Endothelial cell (in vitro differentiated cells): ENCODE measurements at places on chromosomes 13 and 19. TPM values are rescaled to one million over a fixed set of nuclear protein-coding genes. Genes with fewer than 3 reads are reported as not detected.

CEACAM20 gene
- total RNA-seq = not detected

ZNF575 gene
- 2.3 TPM for total RNA-seq

ZNF579 gene
- total RNA-seq = 36.4 TPM

BSG gene
- 353 TPM for total RNA-seq

UHRF1 gene
- 16.8 TPM for total RNA-seq

SUGP1 gene
- total RNA-seq = 73.2 TPM

ADGRE3 gene
- not detected for total RNA-seq

ZNF112 gene
- 12.3 TPM for total RNA-seq

EHD2 gene
- total RNA-seq = 81.5 TPM

HSD17B14 gene
- total RNA-seq = 65.6 TPM

EXOC3L2 gene
- total RNA-seq = 5.5 TPM

ATP8B3 gene
- total RNA-seq = 0.69 TPM

RABAC1 gene
- 146 TPM for total RNA-seq

CCL25 gene
- not detected for total RNA-seq

ACP7 gene
- 0.46 TPM for total RNA-seq

RNF225 gene
- not detected for total RNA-seq

DZIP1 gene
- 39.7 TPM for total RNA-seq

IFI30 gene
- total RNA-seq = not detected

FPR2 gene
- 0.74 TPM for total RNA-seq

FFAR2 gene
- total RNA-seq = 0.46 TPM

ZNF155 gene
- total RNA-seq = 10.9 TPM

ACER1 gene
- not detected for total RNA-seq

ZNF626 gene
- total RNA-seq = 19.1 TPM

TMTC4 gene
- total RNA-seq = 40.1 TPM

DOCK9 gene
- 339 TPM for total RNA-seq

KLK11 gene
- not detected for total RNA-seq

RXFP2 gene
- total RNA-seq = not detected

ZNF417 gene
- total RNA-seq = 16.7 TPM

FGF22 gene
- not detected for total RNA-seq

IL27RA gene
- 6.3 TPM for total RNA-seq

CLDN10 gene
- 1.6 TPM for total RNA-seq

EVI5L gene
- total RNA-seq = 20.4 TPM

EFNB2 gene
- total RNA-seq = 353 TPM

CGB8 gene
- total RNA-seq = not detected

ZNF208 gene
- total RNA-seq = 1.7 TPM

C3 gene
- not detected for total RNA-seq

MYO1F gene
- 3.2 TPM for total RNA-seq

NMRK2 gene
- total RNA-seq = 1.4 TPM

ZNF681 gene
- 6.4 TPM for total RNA-seq

ZNF578 gene
- 0.26 TPM for total RNA-seq

IZUMO2 gene
- not detected for total RNA-seq

CABP5 gene
- total RNA-seq = not detected

PSG2 gene
- not detected for total RNA-seq

GPATCH1 gene
- total RNA-seq = 8.7 TPM

ATP12A gene
- 0.64 TPM for total RNA-seq
